Suprapubic skin (tissue), 4 donors: ENCODE measurements at places on chromosomes 11 and 22. TPM values are rescaled to one million over a fixed set of nuclear protein-coding genes. Genes with fewer than 3 reads are reported as not detected.

GRCh38 chr11:111819161-111819828 lies 52.1 kb downstream of the ALG9 start:
- no peak for DNase-seq

The MMP12 gene
- not detected for total RNA-seq

- DNase-seq: no peak
These were observed 39.4 kb downstream of the MICAL2 start for GRCh38 chr11:12149672-12150225.

DNA sequence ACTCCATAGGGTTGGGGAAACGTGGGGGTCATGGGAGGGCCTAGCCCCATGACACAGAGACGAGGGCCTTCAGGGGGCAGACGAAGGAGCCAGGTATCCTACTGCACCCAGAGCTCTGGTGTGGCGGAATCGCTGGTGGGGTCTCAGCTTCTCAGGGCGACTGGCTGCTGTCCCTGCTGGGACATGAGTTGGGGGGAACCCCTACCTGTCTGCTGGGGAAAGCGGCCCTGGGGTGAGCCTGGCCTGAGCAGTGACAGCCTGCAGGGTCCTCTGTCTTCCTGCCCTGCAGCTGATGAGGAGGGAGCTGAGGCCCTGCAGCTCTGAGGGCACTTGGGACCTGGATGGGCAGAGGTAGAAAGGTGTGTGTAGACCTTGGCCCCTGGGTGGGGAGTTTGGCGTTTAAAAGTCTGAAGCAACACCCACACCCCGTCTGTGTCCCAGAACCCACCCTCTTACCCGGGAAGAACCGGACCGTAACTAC lies 33.6 kb upstream of the GRAMD4 start:
- no peak for DNase-seq

DNA sequence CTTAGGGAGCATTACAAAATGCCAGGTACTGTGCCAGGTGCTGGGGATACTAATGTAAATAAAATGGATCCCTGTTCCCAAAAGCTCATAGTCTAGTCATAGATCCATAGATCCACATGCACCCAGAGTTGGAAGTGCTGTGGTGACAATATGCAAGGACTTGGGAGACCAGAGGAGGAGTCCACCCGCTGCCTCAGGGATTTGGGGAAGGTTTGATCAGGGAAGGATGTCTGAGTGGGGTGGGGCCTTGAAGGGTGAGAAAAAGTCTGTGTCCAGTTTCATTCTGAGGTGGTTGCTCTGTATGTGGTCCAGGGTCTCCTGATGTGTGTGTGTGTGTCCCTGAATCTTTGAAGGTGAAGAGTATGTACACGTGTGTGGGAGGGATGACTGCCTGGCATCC lies 9.2 kb downstream of the SOX10 start:
- DNase-seq: no peak

The OR5A2 gene
- not detected for total RNA-seq

- no peak for DNase-seq
These were observed 36.4 kb upstream of the CARD16 start for GRCh38 chr11:105081412-105082150.

DNA sequence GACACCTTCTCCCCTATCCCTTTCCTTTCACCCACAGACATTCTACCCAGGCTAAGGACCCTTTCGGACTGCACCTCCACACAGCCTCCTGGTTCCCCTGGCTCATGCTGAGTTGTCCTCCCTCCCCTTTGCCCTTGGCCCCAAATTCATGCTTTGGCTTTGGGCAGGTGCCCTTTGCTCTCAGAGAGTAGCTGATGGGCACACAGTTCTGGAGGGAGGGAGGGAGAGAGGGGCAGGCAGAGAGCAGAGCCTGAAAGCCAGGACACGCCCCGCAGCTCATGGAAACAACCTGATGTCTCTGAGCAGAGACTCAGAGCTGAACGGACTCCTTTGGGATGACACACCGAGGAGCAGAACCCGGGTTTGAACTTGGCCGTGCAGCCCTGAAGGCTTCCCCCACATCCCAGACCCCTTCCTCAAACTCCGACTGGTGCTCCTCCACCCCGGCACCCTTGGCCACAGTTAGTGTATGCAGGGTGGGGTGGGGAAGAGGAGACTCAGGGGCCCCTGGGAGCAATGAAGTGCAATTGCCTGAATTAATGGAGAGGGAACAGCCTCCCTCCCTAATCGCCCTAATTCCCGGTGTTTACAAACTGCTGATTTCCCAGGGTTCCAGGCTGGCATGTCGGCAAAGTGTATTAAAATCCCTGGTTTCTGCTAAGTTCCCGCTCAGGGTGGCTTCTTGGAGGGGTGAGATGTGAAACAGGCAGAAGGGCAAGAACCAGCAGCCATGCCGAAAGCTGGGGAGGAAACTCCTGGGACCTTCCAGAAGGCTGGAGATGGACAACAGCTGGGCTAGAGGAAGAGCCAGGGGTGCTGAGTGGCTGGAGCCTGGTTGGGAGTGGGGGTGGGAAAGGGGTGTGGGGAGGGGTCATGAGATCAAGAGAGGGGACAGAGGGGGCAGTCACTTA lies 71.2 kb upstream of the SHISAL1 start:
- DNase-seq: no peak

The KCNJ11 gene
- total RNA-seq: 1.7 TPM

DNA sequence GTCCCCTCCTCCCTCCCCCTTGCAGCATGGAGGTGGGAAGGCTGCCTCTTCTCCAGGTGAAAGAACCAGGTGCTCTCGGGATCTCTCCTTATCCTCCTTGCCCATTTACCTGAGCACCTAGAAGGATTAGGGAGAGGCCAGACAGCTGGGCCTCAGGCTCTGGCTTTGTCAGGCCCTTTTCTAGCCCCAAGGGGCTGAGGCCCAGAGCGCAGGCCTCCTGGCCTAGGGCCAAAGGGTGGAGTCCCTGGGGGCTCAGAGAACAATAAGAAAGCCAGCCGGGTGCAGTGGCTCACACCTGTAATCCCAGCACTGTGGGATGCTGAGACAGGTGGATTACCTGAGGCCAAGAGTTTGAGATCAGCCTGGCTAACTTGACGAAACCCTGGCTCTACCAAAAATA lies 5.4 kb upstream of the TTLL1 start:
- DNase-seq: no peak

- no peak for DNase-seq
These were observed 6.5 kb upstream of the BATF2 start for GRCh38 chr11:65003282-65003681.

GRCh38 chr11:36699271-36699670 lies 101.2 kb upstream of the RAG2 start:
- DNase-seq: no peak

DNA sequence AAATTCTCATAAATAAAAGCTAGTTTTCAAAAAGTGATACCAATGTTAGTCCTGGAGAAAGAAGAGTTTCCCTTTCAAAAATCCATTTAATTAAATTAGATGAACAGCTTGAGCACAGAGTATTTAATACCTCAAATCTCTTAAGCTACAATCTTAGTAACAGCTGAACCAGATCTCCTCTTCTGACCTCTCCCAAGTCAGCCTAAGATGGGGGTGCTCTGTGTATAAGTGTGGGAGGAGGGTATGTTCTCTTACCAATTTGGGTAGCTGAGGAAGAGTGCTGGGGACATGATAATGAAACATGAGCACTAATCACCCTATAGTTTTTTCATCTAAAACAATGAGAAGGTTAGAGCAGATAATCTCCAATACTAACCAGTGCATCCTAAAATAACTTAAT lies 9.6 kb downstream of the TPH1 start:
- no peak for DNase-seq

GRCh38 chr11:82533628-82534327 lies 199.9 kb downstream of the FAM181B start:
- DNase-seq: no peak

The PLA2G3 gene
- 9.5 TPM for total RNA-seq

- DNase-seq: no peak
These were observed 198.4 kb upstream of the SESN3 start for GRCh38 chr11:95429376-95429907.

The DTX4 gene
- 8.3 TPM for total RNA-seq

- DNase-seq: peak; percentile 94
These were observed 1.2 kb downstream of the PHLDB1 start for GRCh38 chr11:118608360-118609227.

GRCh38 chr11:8656291-8656690 lies 26.2 kb downstream of the TRIM66 start:
- no peak for DNase-seq

- DNase-seq: no peak
These were observed 57.6 kb upstream of the FTH1 start for GRCh38 chr11:62024936-62025486.

The VWA5A gene
- total RNA-seq: 25.2 TPM

GRCh38 chr11:1670905-1671371 lies 26.1 kb upstream of the KRTAP5-6 start:
- DNase-seq: no peak

- no peak for DNase-seq
These were observed 30.2 kb upstream of the ACCSL start for GRCh38 chr11:44017443-44018126.

GRCh38 chr11:9574622-9575259 lies 1.3 kb downstream of the WEE1 start:
- peak; percentile 80 for DNase-seq

The GUCY1A2 gene
- total RNA-seq: 1.1 TPM

The NELL1 gene
- total RNA-seq: not detected

DNA sequence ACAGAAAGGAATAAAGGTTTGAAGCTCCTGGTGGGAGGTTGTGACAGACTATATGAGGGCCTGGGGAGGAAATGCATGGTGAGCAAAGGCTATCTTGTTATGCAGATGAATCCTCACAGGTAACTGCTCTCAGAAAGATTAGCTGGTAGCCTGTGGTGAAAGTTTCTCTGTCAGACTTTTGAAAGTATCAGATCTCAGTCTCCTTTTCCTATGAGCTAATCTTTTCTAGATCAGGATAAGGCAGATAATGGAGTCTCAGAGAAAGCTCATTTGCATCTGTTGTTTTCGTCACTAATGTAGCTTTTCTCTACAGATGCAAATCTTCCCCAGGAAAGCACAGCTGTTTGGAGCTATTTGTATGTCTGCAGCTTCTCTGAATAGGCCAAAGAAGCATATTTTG lies 21.0 kb upstream of the OR6X1 start:
- DNase-seq: no peak

The SIRT3 gene
- 20.1 TPM for total RNA-seq

DNA sequence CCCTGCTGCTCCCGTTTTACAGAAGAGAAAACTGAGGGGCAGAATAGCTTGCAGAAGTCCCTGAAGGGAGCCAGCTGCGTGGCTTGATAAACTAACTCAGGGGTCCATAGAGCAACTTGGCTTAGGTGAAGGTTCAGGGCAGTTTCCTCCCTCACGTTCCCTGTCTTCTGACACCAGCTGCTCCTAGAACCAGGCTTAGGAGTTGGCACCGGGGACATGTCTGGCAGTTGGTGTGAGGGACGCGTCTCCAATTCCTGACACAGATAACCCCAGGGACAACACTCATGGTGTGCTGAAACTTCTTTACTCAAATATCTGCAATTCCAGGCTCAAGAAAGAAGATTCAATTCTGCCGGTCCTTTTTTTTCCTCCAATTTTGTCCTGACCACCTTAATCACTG lies 85.7 kb downstream of the DSCAML1 start:
- DNase-seq: no peak

DNA sequence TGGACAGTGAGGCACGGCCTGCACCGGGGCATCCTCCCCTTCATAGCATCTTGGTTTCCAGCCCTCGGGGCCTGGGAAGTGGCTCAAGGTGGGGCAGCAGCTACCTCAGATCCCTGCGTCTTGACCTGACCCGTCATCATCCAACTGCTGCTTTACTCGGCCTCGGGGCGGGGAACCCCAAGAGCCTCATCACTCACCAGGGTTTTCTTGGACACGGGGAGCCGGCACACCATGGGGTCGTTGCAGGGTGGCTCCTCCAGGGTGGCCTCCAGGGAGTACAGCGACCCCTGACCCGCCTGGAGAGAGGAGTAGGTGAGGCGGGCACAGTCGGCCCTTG lies 651 bp downstream of the CTSF start:
- DNase-seq: no peak

The VEGFB gene
- 56.1 TPM for total RNA-seq
